ENCODE measurements at places on chromosomes 6 and 20. TPM values are rescaled to one million over a fixed set of nuclear protein-coding genes. Genes with fewer than 3 reads are reported as not detected.

DNA sequence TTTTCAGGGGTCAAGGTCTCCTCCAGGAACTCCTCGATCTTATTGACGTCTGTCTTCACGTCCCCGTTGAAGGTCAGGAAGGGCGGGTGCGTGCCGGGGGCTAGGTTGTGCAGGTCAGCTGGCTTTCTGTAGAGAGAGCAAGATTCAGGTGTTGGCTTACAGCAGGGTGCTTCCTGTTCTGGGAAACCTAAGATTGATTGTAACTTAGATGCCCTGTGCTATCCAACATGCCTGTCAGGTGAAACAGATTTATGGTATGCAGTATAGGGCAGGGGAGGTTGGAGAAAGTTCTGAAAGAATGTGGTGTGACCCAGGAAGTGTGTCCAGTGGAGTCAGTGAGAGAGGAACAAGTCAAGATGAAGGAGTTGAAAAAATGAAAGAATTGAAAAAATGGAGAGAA lies 66.4 kb downstream of the CLIC5 start:
- DNase-seq: no peak

- no peak for DNase-seq
These were observed 906 bp upstream of the PDE10A start for GRCh38 chr6:165663736-165664558.

- peak; percentile 25 for DNase-seq
These were observed 47.2 kb downstream of the FOXF2 start for GRCh38 chr6:1436334-1437306.

The CFB gene
- total RNA-seq: not detected

DNA sequence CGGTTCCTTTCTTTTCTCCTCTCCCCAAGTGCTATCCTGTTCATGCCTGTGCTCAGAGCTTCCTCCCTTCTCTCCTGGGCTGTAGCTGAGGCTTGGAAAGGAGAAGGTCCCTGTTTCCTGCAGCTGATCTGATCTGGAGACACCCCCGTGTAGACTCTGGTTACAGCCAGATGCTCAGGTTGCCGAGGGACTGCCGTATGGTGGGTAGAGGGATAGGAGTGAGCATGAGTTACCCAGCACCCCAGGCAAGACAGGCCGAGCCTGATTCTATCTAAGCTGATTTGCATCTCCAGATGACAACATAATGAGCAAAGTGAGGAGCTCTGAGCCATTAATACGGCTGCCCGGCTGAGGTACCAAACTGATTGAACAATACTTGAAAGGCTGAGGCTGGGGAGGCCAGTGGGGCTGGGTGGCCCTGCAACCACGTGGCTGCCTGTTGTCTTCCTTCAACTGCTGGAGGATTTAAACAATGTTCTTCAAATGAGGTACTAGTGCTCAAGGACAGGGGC lies 91.8 kb downstream of the ASXL1 start:
- DNase-seq: no peak

The TAP1 gene
- total RNA-seq: 103 TPM

The FAXC gene
- total RNA-seq: not detected

DNA sequence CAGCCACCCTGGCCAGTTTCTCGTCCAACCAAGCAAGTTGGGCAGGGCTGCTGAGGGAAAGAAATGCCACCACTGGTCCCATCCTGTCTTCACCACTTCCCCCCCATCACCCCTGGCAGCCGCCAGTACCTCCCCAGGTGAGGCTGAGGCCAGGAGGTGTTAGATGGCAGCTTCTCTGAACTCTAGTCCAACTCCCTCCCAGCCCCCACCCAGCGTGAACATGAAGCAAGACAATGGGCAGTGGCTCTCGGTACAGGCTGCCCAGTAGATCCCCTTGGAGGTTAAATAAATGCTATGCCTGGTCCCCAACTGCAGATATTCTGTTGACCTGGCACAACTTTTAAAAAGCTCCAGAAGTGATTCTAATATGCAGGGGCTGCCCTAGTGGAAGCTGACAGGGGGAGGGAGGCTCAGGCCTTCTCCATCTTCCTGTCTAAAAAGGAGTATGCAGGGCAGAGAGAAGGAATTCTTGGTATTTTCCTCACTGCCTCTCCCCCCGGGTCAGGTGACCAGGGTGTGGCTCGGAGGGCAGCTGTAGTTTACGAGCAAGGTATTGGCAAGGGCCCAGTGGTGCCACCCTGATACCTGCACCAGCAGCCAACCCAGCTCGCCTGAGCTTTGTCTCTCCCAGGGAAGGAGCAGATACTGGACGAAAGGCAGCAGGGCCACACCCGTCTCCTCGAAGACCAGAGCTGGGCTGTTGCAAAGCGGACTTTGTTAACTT lies 25.7 kb downstream of the KCNK5 start:
- no peak for DNase-seq

- no peak for DNase-seq
These were observed 251.8 kb upstream of the RUNX2 start for GRCh38 chr6:45076217-45076930.

The COL11A2 gene
- total RNA-seq: 0.93 TPM

GRCh38 chr6:153130515-153131036 lies 506 bp downstream of the RGS17 start:
- no peak for DNase-seq

The LRRN4 gene
- not detected for total RNA-seq

- no peak for DNase-seq
These were observed 80.2 kb downstream of the GRM4 start for GRCh38 chr6:34065466-34066217.

All from naive thymus-derived CD4-positive, alpha-beta T cell (primary cell).